HFFc6 (cell line): ENCODE measurements at places on chromosomes 6 and 20. TPM values are rescaled to one million over a fixed set of nuclear protein-coding genes. Genes with fewer than 3 reads are reported as not detected.
A peak's percentile ranks its signal among the peaks of the same experiment; 100 is the strongest.

DNA sequence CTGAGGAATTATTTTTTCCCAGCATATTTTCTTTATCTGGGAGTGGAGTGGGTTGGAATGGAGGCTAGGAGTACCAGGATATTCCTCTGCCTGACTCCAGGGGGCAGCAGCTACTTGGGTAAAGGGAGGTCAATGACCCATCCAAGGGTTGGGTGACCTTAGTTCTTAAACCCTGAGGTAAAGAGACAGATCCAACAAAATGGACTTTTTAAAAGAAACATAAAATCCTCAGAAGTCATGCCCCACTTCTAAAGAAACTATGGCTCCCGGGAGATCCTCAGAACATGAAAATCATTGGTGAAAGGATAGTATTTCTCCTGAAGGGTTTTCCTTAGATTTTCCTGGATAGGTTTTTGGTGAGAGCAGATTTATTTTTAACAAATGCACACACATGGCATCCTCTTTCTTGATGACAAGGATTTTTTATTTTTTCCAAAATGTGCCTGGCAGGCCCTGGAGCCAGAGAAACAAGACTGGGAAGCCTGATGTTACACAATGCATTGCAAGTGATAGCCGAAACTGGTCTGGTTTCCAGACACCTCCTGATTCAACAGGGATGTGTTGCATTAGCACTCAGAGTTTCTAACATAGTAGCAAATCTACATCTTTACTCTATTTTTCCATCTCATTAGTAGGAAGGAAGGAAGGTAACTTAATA, 240.9 kb upstream of the BTBD3 start:
- DNase-seq: peak; percentile 26

DNA sequence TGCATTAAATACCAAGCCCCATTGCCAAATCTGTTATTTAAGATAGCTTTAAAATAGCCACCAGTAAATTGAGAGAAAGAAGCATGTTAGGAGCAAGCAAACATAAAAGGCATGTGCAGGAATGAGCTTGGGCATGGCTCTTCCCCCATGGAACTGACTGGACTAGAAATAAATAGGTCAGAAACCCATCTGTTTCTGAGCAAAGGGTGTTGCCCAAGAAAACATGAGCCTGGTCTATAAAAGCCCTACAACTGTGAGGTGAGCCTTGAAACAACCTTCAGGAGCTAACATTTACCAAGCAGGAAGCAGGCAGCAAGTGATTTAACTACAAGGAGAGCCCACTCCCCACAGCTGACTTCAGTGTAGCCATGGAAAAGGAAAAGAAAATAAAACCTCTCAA, 126.3 kb downstream of the C6orf118 start:
- DNase-seq: no peak

Gene PDE10A
- 0.17 to 1.2 TPM (median 0.29 TPM) in 3 replicates for total RNA-seq

Gene RPP40
- 15.0 to 18.2 TPM (median 16.6 TPM) in 3 replicates for total RNA-seq
